ENCODE measurements at places on chromosomes 5 and 9.

GRCh38 chr5:36073595-36074216, 7.0 kb upstream of the UGT3A2 start:
- no peak for DNase-seq

DNA sequence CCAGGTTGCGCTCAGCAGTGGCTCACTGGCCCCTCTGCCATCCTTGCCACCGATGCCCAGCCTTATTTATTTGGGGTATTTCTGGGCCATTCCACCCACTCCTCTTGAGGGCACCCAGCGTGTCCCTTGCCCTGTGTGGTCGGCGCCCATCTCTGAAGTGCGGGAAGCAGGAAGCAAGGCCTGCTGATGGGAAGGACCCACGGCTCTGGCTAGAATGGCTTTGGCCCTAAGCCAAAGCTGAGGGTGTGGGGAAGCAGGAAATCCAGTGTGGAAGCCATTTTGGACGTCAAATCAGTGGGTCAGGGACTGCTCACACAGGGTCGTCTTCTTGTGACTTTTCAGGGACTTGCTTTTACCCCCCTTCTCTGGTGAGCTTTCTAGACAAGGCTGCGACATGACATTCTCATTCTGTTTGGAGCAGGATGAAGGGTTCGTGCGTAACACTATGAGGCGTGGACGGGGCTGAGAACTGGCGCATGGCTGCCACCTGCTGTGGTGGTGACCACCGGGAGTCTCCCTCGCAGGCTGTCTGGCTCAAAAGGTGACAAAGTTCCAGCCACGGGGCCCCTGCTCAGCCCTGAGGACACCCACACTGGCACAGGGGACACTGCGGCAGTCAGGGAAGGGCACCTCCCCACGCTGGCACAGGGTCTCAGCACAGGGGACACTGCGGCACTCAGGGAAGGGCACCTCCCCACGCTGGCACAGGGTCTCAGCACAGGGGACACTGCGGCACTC, 50.7 kb upstream of the NKD2 start:
- no peak for DNase-seq

DNA sequence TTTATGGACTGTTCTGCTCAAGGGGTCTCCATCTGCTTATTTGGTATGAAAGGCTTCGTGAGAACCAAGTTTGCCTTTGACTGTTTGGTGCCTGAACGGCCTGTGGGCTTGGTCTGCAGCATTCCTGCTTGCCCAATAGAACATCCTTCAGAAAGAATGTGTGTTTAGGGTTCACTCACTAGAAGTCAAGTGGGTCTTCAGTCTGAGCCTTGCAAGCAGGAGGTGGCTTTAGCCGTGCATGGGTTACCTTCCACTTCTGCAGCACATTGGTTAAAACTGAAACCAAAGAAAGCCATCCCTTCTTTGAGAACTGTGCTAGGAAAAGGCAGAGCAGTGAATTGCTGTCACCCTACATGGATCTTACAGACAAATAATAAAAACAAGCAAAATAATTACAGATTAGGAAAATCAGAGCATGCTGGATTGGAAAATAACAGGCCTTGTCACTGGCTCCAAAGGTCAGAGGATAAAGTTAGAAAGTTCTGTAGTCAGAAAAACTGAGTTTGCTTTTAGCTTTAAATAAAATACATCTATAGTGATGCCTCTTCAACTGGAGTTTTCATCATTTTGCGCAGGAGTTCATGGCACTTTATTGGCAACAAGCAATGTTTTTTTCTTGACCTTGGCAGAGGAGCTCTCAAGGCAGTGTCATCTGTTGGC, 16.6 kb downstream of the WWC1 start:
- DNase-seq = no peak

DNA sequence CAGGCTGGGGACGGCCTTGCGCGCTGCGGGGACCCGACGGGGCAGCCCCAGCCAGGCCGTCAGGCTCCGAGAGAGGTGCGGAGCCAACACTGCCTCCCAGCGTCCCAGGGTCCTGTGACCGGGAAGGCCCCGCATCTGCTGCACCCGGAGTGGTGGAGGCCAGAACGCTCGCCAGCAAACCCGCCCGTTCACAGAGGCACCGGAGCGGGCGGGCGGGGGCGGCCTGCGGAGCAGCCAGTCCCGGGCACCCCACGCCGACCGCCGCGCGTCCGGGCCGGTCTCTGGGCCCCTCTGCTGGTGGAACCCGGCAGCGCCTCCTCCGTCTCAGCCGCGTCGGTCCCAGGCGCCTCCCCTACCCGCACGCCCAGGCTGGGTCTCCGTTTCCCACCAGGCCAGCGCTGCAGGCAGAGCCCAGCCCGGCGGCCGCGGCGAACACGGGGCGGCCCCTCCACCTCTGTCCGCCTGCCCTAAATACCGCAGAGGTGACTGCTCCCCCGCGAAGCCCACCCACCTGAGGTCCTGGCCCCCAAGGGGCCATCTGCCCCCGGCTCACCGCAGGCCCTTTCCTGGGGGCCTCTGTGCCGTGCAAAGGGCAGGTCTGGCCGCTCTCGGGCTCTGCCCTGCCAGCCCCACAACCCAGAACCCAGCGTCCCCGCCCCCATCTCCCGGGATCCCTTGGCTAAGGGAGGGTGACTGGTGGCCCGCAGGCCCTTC, 15.9 kb downstream of the EXD3 start:
- peak; percentile 64 for DNase-seq

GRCh38 chr5:36675282-36675681, 68.9 kb downstream of the SLC1A3 start:
- DNase-seq = no peak

DNA sequence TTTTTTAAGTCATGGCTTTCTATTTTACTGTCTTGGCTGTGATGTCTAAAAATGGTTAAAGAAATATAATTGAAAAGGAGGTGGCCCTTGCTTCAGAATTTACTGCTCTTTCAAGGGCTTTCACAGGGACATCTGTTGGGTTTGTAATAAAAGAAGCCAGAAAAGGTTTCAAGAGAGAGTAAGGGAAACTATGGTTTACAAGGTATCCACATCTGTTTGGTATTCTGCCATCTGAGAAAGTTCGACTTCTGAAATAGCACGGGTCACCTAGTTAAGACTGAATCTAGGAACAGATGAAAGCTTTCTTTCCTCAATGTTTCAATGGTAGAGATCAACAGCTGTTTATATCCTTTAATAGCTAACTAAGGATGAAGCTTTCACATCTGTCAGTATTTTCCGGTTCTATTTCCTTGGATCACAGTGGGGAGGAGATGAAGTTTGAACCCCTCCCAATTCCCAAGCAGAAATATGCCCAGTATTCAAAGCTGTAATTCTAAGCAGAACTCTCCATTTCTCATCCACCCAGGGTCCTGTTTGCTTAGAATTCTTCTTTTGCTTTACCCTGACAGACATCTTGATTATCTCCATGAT, 72.8 kb upstream of the IFNK start:
- no peak for DNase-seq

- DNase-seq = no peak
These were observed 7.6 kb downstream of the IL9 start for GRCh38 chr5:135887881-135888614.

Data from stimulated activated CD4-positive, alpha-beta T cell treated with anti-CD3 and anti-CD28 coated beads, Interleukin-15, amount 100 ng/mL, for 48 hours (primary cell).